ENCODE measurements at places on chromosomes 1 and 21. TPM values are rescaled to one million over a fixed set of nuclear protein-coding genes. Genes with fewer than 3 reads are reported as not detected.

DNA sequence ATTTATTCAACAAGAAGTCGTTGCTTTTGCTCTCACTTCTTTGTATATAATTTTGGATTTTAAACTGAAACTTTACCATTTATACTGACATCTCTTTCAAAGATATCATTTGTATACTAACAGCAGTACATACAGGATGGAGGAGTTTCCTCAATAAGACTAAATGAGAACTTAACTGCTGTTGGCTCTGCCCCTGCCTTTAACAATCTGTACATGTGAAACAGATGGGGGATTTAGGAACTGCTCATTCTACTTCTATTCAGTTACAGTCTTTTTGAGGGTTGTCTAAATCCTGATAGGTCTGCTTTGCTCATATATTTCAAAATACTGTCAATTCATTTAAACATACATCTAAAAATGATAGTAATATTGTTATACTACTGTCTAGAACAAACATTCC, 663.2 kb downstream of the ADGRL2 start:
- no peak for DNase-seq

DNA sequence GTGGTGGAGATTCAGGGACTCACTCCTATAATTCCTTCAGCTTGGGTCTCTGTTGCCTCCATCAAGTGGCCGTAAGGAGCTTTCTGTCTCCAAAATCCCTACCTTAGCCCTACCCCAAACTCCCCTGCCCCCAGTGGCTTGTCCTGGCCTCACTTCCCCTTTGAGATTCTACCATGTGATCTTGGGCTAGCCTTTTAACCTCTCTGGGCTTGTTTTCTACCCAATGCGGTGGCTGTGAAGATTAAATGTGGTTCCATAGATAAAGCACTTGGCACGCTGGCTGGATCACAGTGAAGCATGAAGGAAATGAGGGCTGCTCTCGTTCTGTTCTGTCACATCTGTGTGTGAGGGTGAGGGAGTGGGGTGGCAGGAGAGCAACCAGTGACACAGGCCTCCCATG, 43.6 kb downstream of the FAAH start:
- DNase-seq = no peak

- no peak for DNase-seq
Observed at GRCh38 chr1:25623007-25623406, 6.4 kb downstream of the MAN1C1 start.

DNA sequence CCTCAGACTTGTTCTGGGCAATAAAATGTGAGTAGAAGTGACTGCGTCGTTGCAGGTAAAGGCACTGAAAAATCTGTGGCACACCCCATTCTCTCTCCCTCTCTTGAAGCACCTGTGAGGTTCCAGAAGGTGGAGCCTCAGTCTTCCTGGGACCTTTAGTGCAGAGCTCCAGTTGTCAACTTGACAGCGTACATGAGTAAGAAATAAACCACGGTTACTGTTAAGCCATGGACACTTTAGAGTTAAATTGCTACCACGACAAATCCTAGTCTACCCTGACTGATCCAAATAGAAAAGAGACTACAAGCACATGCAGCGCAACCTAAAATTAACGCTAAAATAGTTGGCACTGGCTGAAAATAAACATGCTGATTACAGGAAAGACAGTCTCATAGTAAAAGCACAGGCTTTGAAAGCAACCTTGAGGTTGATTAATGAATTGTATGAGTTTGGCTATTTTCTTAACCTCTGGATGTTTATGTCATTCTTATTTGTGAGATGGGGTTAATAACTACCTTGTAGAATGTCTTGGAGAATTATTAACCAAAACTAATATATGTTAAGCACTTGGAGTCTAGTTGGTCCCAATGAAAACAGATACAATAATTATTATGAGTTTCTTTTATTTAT, 93.0 kb upstream of the PLPPR4 start:
- DNase-seq = no peak

Gene CHAF1B
- 2.4 TPM for total RNA-seq

- DNase-seq = no peak
Observed at GRCh38 chr1:60091195-60091715, 17.7 kb upstream of the C1orf87 start.

DNA sequence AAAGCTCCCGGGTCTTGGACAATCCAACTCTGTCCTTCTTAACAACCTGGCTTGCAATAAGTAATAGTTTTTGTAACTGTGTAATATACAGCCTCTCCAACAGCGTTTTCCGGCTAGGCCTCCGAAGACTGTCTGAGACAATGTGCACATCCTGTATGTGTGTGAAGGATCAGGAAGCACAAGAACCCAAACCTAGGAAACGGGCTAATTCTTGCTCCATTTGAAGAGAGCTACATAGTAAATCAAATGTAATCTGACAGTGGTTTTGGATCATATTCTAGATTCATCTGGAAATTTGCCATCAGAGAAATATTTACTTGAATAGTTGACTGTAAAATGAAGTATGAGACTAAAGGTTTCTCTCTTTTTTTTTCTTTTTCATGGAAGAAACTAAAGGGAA, 1.2 kb downstream of the GPR52 start:
- DNase-seq = no peak

Measured in ureter (tissue), 1 donor.